ENCODE measurements at places on chromosomes 4 and X.

GRCh38 chr4:22997358-22998224 lies 304.9 kb downstream of the GBA3 start:
- DNase-seq: no peak

DNA sequence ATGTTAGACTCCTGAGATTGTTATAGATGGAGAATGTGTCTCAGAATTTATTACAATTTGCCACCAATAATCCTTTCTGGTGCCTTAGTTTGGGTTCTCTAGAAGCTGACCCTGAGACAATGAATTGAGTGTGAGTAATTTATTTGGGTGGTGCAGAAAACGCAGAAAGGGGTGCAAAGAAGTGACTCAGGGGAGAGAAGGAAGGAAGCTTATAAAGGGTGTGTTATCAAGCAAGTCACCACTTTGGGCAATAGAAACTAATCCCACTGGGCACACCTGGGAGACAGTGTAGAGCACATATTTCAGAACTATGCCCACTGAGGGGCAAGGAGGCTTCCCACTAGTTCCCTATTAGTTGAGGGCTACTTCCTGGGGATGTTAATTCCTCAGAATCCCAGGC lies 320.6 kb downstream of the MID1IP1 start:
- DNase-seq: no peak

DNA sequence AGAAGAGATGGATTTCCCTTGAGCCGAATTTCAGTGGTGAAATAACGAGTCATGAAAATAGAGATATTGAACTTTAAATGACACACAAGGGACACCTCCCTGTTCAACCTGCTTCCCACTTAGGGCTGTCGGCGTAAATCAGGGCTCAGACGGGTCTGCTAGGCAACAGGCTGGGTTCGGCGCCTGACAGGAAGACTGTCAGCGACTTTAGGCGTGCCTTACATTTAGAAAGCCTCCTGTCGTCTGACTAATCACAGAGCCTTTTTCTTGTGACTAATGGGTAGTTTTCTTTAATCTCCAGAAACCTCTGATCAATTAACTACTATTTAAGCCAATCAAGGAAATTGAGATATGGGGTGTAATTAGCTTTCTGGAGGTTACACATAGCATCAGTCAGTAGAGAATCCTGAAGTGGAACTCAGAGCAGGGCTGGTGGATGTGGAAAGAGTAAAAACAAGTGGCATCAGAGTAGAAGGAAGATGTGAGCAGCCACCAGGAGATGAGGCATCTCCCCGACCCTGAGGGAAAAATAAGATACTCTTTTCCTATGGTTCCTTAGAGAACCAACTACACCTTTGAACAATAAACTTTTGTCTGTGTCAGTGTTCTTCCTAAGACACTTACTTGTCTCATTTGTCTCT lies 86.2 kb upstream of the HS3ST1 start:
- peak; percentile 62 for DNase-seq

DNA sequence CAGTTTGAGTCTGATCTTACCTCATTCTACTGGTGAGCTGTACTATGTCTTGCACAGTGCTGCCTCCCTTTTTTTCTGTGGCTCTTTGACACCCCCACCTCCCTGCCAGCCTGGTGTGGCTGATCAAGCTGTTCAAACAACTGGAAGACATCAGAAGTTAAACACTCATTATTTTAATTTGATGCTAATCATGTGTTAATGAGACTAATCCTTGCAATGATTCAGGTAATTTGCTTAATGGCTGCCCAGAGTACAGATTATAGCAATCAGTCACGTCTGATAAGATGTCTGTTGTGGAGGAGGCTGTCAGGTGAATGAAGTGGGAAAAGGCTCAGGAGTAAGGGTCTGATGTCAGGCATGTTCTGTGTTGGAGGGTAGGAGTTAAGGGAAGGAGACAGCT lies 87.4 kb upstream of the GK2 start:
- no peak for DNase-seq

GRCh38 chr4:77092975-77093374 lies 17.2 kb upstream of the CCNI start:
- peak; percentile 74 for DNase-seq

DNA sequence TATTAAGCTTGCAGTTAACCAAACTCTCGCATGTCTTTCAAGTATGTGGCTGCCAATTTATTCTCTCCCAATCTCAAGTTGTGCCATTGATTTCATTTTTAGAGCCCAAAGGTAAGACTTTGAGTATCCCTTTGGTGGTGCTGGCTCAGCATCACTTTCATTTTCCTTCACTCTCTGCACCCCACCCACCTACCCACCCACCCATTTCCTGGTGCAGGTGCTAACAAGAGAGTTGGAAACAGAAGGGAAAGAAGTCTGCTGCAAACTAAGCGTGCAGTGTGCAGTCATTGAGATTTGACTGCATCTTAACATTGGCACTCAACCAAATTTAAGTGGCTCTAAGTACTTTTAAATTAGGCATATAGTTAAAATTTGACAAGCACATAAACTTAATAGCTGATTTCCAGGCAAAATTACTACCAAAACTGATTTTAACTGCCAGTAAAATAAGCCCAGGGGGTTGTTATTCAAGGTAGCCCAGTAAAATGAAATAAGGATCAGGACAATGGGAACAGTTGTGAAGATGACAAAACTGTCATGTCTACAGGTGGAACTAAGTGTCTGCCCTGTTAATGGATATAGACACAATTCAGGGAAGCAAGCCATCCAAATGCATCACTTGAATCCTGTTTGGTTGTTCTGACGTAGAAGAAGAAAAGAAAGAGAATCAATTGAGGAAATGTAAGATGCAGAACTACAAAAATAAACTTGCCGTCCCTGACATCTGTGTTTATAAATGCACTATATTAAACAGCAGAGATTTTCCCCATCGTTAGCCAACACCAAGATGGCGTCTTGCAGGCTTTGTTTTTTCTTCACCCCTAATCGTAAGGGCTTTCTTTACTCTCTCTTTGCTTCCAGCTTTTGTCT lies 184.2 kb downstream of the KDR start:
- DNase-seq: no peak

DNA sequence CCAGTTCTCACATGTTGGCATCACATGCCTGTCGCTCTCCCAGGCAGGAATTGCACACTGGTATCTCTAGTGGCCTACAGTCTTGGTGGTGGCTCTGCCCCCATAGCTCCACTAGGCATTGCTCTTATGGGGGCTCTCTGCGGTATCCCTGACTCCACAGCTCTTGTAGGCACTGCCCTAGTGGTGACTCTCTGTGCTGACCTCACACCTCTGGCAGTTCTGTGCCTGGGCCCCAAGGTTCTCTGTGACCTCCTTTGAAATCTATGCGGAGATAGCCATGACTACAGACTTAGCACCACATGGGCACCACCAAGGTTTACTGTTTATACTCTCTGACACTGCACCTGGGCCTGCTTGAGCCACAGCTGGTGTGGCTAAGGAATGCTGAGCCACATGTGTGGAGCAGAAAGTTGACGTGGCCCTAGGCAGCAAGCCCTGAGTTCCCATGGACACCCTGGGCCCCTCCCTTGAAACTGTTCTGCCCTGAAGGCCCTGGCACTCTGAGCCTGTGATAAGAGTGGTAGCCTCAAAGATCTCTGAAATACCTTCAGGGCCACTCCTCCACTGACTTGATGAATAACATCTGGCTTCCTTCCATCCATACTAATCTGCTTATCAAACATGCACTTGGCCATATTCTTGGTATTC lies 8.0 kb downstream of the SLC9B1 start:
- no peak for DNase-seq

- DNase-seq: no peak
These were observed 15.8 kb downstream of the CYTL1 start for GRCh38 chr4:5003372-5003857.

- peak; percentile 38 for DNase-seq
These were observed 118.2 kb upstream of the KIT start for GRCh38 chr4:54539500-54540029.

DNA sequence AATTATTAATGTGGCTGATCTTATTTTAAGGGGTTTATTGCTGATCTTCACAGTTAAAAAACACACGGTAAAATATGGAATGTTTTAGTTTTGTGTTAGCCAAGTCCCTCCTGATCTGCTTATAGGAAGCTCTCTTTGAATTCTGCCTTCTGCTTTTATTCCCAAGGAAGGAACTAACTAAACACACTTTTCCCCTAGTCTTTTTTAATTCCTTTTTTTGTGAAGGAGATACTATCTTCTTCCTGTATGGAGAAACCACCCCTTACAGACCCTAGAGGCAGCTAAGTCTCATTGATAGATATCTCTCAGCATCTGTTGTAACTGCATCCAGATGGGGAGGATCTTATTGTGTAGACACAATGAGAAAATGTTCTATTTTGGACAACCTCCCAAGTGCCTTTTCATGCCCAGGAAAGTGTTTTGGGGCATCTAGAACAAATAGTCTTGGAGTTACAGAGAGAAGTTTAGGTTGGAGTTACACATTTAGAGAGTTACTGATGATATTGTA lies 64.4 kb downstream of the AFF1 start:
- DNase-seq: no peak

DNA sequence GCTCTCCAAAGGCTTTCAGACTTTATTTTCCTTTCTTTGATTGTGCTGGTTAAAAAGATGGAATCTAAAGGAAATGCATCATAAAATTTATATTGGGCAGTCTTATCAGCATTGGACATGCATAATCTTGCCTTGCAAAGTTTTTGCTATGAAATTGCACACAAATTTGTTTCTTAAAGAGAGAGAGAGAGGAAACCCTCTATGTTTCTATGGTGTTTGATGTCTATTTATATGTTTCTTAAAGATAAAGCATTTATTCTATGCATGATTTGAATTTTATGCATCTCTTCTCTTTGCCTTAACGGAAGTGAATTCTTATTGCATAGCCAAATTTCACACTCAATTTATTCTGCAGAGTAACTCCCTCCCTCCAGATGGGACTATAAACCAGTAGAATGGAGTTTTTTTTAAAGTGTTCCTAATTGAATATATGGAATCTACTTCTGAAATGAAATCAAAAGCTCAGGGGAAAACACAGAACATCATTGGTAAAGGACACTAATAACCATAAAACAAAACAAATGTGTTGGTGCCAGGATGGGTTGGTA lies 83.5 kb upstream of the PPARGC1A start:
- no peak for DNase-seq

DNA sequence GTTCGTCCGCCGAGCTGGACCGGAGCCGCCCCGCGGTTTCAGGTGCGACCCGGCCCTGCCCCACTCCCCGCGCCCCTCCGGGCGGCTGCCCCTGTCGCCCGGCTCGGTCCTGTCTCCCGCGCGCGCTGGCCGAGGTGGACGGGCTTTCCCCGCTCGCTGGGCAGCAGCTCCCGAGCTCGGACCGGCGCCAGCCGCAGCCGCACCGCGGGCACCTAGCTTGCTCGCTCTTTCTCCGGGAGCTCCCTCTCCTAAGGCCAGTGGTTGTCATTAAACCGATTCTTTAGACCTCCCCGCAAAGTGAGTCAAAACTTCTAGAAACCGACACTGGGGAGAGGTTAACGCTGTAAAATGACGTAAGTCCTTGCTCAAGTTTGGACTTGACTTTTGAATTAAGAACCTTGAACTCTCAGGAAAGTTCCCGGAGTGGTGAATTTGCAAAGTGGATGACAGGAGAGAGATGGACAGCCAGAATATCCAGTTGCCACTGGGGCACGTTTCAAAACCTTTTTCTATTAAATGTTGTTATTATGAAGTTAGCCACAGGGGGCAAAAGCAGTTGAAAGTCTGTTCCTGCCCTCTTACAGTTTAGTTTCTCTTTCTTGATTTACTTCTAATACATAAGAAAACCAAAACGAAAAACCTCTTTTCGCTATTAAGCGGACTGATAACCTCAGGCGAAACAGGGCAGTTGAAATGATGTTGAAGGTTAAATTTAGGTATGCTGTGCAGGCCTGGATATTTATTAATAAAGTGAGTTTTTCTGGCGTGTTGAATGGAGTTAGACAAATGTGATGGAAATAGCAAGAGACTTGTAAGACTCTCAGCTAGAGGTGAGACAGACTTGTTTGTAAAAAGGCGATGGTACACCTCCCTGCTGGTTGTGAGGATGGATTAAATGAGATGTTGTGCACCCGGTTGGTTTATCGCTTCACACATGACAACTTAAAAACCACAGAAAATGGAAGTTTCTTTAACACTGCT lies 847 bp downstream of the PI4K2B start:
- peak; percentile 89 for DNase-seq

- no peak for DNase-seq
These were observed 202.9 kb downstream of the CFAP299 start for GRCh38 chr4:80538276-80538926.

DNA sequence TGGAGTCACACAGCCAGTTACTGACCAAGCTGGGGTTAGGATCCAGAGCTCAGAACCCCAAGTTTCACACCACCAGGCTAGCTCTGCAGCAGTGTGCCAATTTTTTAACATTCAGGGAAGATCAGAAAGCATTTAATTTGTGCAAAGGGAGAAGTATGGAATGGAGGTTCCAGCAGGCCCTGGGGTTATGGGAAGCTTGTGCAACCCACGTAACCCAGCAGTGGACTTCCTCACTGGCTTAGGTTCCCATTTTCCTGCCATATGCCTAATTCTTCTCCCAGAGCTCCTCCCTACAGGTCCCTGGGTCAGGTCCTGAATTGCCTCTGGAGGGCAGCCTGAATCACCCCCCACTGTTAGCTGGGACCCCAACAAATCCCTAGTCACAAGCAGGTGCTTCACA lies 14.0 kb downstream of the APLN start:
- DNase-seq: no peak

GRCh38 chrX:153460826-153461225 lies 9.6 kb downstream of the HAUS7 start:
- DNase-seq: peak; percentile 63

DNA sequence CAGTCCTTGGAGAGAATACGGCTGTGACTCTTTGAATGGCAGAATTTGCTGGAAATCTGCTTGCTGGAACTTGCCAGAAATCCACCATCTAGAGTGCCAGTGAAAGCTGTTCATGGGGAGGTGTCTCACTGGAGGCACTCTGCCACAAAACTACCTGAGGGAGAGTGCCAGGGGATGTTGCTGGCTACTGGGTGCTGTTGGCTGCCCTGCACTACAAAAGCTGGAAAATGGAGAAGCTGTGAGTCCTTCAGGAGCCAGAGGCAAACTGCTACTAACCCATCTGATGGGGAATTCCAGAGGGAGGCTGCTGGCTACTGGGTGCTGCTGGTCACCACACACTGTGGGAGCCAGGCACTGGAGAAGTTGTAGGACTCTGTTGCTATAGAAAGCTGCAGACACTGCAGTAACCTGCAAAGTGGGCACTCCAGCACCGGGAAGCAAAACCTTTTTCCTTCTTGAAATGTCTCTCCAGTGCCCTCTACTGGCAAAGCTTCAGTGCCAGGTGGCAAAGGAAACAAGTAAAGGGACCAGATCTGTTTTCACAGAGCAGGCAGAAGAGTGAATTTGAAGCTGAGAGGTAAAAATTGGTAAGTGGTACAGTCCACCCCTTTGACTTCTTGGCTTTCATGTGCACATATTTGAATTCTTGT lies 47.8 kb upstream of the HSD17B10 start:
- peak; percentile 75 for DNase-seq

GRCh38 chrX:118595501-118596042 lies 100.0 kb downstream of the DOCK11 start:
- no peak for DNase-seq

GRCh38 chr4:103429283-103429682 lies 231.1 kb upstream of the CENPE start:
- no peak for DNase-seq

GRCh38 chrX:39427906-39428305 lies 626.6 kb downstream of the MID1IP1 start:
- no peak for DNase-seq

All from lung microvascular endothelial cell (primary cell).